NCI-H1417 (cell line): ENCODE measurements at places on chromosomes 2 and 18.

GRCh38 chr18:59229191-59229590, 9.2 kb downstream of the GRP start:
- no peak for DNase-seq

DNA sequence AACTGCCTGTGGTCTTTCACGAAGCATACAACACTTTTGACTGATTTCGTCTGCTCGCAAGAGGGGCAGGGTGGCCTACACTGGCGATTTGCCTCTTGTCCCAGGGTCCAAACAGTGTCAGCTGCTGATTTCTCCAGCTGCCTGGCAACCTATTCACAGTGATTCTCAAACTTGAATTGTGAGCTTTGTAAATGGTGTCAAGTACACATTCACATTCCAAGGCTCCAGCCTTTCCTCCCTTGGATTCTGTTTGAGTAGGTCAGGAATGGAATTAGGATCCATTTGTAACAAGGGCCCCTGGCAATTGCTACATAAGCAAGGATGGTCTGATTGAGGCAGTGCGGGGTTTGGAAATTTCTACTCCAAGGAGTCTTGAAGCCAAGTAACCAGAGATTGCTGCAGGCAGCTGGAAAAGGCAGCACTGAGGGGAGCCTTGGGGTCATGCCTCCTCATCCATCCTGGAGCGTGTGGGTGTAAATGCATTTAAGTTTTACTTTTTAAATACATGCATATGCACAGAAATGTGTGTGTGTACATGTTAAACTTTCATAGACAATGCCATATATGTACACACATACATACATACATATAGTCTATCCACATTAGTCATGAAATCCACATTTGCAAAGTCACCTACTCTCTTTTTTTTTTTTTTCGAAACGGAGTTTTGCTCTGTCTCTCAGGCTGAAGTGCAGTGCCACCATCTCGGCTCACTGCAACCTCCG, 86.8 kb upstream of the UXS1 start:
- DNase-seq, result no peak

DNA sequence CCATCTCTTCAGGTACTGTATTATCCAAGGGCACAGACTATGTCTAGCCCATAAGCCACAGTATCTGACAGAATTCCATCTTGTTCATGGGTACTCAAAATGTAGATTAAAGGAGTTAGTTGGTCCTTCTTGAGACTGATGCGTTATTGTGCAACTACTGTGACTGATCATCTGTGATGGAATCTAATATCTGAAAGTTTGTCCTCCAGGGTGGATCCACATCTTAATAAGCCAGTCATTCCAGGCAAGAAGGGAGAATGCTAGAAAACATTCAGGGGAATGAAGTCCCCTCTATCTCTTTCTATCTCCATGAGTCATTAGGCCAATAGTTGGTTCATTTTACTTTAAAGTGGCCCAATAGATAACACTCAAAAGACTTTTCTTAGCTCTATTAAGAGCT, 252.6 kb downstream of the EXOC6B start:
- no peak for DNase-seq

GRCh38 chr2:79862756-79863155, 349.9 kb downstream of the CTNNA2 start:
- no peak for DNase-seq

DNA sequence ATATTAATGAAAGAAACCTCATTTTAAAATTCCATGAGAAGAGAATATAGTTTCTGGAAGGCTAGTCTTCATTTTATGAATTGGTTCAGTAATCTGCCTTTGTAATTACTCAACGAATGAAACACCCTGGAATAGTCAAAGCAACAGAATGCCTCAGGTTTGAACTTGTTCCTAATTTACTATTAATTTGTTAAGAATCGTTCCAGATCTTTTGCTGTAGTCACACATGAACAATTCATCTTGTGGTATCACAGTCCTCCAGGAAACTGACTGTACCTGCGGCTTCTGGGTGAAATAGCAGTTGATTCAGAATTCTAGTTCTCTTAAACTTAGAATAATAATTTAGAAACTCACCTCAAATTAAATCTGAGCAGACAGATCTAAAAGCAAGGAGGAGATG, 282.7 kb upstream of the MAP2 start:
- DNase-seq, result no peak

- no peak for DNase-seq
Measured at GRCh38 chr2:63675026-63675425, 86.3 kb downstream of the MDH1 start.

DNA sequence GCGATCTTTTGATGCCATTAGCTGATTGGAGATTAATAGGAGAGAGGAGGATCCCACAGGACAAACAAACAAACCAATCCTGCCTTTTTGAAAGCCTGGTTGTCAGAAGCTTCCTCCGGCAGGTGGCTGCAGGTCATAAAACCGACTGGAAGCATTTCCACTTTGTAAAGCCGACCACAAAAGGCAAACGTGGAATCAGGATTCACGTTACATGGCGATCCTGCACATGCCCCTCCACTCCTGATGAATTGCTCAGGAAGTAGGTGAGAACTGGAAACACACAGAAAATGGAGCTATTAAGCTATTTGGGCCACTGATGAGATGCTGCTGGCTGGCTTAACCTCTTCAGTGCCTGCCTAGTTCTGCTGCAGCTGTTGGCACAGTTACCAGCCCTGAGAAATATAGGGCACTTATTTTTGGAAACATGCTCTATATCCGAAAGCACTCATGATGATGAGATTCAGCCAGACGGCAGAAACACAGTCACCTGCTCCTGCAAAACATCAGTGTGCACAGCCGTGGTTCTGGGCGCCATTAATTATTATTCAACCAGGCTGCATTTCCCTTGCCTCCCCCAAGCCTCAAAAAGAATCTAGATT, 110.3 kb upstream of the ST6GAL2 start:
- DNase-seq, result peak; percentile 68

GRCh38 chr2:235085476-235085875, 133.7 kb downstream of the SH3BP4 start:
- DNase-seq, result no peak

DNA sequence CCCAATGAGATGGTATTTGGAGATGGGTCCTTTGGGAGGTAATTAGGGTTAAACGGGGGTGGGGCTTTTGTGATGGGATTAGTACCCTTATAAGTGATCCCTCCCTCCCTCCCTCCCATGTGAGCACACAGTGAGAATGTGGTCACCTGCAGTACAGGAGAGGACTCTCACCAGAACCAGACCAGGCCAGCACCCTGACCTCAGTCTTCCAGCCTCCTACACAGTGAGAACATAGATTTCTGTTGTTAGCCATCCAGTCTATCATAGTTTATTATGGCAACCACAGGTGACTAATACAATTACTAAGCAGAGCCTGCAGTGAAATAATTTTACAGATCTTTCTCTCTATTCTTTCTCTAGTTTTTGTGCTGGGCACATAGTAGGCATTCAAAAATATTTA, 137.7 kb upstream of the PKDCC start:
- DNase-seq, result no peak

DNA sequence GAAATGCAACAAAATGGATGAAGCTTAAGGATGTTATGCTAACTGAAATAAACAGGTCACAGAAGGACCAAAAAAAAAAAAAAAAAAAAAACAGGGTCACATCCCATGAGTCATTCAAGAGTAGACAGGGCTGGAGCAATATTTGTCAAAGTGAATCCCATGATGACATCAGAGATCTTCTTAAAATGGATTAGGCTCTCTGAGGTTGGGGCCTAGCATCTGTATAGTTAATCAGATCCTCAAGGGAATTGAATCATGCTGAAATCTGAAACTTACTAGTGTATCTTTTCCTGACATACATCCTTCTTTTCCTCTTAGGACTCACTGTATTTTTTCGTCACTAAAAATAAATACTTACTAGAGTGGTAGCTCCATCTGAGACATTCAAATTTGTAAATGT, 380.6 kb upstream of the NXPH2 start:
- no peak for DNase-seq

GRCh38 chr18:55833543-55833942, 245.6 kb upstream of the TCF4 start:
- no peak for DNase-seq

- no peak for DNase-seq
Measured at GRCh38 chr2:39108377-39108776, 12.5 kb downstream of the SOS1 start.
